ENCODE measurements at places on chromosomes 6 and 20.
A peak's percentile ranks its signal among the peaks of the same experiment; 100 is the strongest.

GRCh38 chr6:153425536-153425935, 294.5 kb upstream of the RGS17 start:
- H3K36me3 ChIP-seq, result no peaks in the 10 kb centered on the region
- no peaks in the 10 kb centered on the region for H3K27me3 ChIP-seq
- H3K4me1 ChIP-seq, result no peaks in the 10 kb centered on the region

DNA sequence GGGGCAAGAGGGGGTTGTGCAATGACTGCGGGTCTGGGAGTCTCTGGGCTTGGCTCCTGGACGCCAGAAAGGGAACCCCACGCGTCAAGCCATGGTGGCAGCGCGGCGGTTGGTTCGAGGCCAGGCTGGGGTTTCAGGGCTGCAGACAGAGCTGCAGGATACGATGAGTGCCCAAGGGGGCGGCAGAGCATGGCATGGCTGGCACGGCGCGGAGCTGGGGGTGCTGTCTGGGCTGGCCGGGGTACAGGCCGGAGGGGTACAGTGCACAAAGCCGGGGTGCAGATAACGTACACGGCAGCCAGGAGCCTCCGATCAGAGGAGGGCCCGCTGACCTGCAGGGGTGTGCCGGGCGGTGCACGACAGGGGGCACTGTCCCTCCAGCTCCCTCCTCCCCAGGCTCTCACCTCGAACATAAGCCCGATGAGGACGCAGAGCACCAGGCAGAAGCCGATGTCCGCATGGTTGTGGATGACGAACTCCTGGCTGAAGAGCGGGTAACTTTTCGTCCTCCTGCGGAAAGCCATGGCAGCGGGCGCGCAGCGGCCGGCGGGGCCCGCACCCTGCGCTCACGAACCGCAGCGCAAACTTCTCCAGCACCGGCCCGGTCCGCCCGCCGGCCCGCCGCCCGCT, 353 bp downstream of the TRAM2 start:
- no peaks in the 10 kb centered on the region for H3K27me3 ChIP-seq
- H3K4me3 ChIP-seq, result peak overlapping the region; percentile 91
- H3K4me1 ChIP-seq, result peaks cover 51% of the 10 kb centered on the region
- H3K27ac ChIP-seq, result peak overlapping the region; percentile 84
- no peaks in the 10 kb centered on the region for H3K36me3 ChIP-seq

- no peak overlapping the region for H3K4me3 ChIP-seq
- no peaks in the 10 kb centered on the region for H3K27me3 ChIP-seq
- no peak overlapping the region for H3K27ac ChIP-seq
These were observed 8.9 kb downstream of the CYP21A2 start for GRCh38 chr6:32047084-32047478.

DNA sequence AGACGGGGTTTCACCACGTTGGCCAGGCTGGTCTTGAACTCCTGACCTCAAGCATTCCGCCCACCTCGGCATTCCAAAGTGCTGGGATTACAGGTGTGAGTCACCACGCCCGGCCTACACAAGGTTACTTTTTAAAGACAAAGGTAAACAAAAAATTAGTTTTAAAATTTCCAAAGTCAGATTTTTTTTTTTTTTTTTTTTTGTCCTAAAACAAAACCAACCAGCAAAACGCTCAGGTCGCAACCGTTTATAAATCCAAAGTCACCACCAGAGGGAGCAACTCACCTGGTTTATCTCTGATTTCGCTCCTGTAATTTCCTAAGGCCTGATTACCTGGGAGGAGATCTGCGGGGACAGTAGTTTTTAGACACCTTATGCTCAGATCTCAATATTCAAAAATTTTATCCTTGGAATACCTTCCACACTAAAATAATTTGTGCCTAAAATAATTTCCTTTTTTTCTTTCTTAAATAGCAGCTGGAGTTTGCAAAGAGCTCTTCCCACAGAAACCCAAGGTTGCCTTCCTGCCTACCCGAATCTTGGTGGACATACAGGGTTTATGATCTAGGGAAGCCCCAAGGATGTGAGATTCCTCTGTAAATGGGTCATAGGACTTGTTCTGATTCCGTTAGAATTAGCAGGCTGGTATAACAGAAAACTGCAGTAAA, 19.8 kb upstream of the TREM1 start:
- H3K27ac ChIP-seq, result no peak overlapping the region
- DNase-seq, result no peak
- H3K27me3 ChIP-seq, result no peaks in the 10 kb centered on the region
- no peaks in the 10 kb centered on the region for H3K4me1 ChIP-seq
- no peaks in the 10 kb centered on the region for H3K36me3 ChIP-seq

DNA sequence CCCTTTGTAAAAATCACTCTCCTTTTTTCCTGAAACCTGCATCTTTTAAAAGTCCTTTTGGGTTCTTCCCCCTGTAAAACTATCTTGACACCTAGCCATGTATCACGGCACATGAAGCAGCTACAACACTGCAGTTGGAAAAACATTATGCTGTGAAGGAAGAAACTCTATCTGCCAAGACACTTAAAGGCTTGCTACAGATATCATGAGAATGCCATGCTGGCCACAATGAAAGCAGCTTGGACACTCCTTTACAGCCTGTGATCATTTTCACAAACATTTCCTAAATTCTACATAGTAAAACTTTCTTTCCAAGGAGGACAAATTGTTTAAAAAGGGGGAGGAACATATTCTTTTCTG, 31.8 kb downstream of the CNKSR3 start:
- peak overlapping the region; percentile 27 for H3K4me3 ChIP-seq
- no peaks in the 10 kb centered on the region for H3K36me3 ChIP-seq
- H3K27me3 ChIP-seq, result no peaks in the 10 kb centered on the region
- H3K4me1 ChIP-seq, result peaks cover 35% of the 10 kb centered on the region
- DNase-seq, result no peak
- H3K27ac ChIP-seq, result peak overlapping the region; percentile 69

GRCh38 chr6:119346450-119346849, 3.1 kb downstream of the MAN1A1 start:
- no peaks in the 10 kb centered on the region for H3K36me3 ChIP-seq
- peak overlapping the region; percentile 98 for H3K4me3 ChIP-seq
- peaks cover 17% of the 10 kb centered on the region for H3K4me1 ChIP-seq
- no peaks in the 10 kb centered on the region for H3K27me3 ChIP-seq
- peak overlapping the region; percentile 98 for H3K27ac ChIP-seq
- DNase-seq, result no peak

GRCh38 chr6:105163183-105163582, 16.6 kb downstream of the POPDC3 start:
- DNase-seq, result no peak
- H3K4me1 ChIP-seq, result no peaks in the 10 kb centered on the region
- H3K36me3 ChIP-seq, result no peaks in the 10 kb centered on the region
- H3K27ac ChIP-seq, result no peak overlapping the region

- no peaks in the 10 kb centered on the region for H3K36me3 ChIP-seq
- no peak overlapping the region for H3K27ac ChIP-seq
- DNase-seq, result no peak
- no peaks in the 10 kb centered on the region for H3K4me1 ChIP-seq
These were observed 30.8 kb upstream of the HLA-DOA start for GRCh38 chr6:33040157-33040556.

DNA sequence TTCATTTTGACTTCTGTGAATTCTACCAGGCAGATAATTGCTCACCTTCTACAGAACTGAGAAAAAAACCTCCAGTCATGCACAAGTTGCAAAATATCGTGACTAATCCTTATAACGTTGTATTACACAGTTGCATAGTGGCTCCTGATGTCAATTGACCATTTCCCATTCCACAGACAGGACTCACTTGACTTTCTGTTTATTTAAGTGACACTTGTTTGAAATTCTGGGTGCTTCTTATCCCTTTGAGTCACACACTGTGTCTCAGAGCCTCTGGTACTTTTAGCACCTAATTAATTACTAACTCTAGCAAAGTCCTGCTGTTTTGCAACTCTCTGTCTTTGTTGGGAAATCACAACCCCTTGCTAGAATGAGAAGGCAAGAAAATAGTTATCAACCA, 16.2 kb upstream of the RSPO3 start:
- H3K27ac ChIP-seq, result no peak overlapping the region
- no peak overlapping the region for H3K4me3 ChIP-seq
- no peak for DNase-seq
- H3K4me1 ChIP-seq, result no peaks in the 10 kb centered on the region
- H3K27me3 ChIP-seq, result no peaks in the 10 kb centered on the region

DNA sequence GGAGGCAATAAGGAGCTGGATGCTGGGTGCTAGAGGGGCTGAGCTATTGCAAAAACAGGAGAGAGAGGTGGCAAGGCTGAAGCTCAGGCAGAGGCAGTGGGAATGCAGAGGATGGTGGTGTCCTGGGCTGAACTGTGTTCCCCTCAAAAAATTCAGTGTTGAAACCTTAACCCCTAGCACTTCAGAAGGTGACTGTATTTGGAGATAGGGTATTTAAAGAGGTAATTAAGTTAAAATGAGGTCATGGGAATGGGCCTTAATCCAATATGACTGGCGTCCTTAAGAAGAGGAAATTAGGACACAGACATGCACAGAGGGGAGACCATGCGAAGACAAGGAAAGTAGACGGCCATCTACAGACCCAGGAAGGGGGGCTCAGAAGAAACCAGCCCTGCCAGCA, 11.5 kb upstream of the MMP9 start:
- no peaks in the 10 kb centered on the region for H3K27me3 ChIP-seq
- DNase-seq, result no peak
- H3K27ac ChIP-seq, result no peak overlapping the region
- H3K36me3 ChIP-seq, result no peaks in the 10 kb centered on the region
- no peaks in the 10 kb centered on the region for H3K4me1 ChIP-seq

GRCh38 chr20:46646659-46647380, 4.4 kb downstream of the SLC13A3 start:
- DNase-seq, result no peak
- peaks cover 3% of the 10 kb centered on the region for H3K27me3 ChIP-seq
- H3K27ac ChIP-seq, result no peak overlapping the region
- no peaks in the 10 kb centered on the region for H3K36me3 ChIP-seq
- no peak overlapping the region for H3K4me3 ChIP-seq

DNA sequence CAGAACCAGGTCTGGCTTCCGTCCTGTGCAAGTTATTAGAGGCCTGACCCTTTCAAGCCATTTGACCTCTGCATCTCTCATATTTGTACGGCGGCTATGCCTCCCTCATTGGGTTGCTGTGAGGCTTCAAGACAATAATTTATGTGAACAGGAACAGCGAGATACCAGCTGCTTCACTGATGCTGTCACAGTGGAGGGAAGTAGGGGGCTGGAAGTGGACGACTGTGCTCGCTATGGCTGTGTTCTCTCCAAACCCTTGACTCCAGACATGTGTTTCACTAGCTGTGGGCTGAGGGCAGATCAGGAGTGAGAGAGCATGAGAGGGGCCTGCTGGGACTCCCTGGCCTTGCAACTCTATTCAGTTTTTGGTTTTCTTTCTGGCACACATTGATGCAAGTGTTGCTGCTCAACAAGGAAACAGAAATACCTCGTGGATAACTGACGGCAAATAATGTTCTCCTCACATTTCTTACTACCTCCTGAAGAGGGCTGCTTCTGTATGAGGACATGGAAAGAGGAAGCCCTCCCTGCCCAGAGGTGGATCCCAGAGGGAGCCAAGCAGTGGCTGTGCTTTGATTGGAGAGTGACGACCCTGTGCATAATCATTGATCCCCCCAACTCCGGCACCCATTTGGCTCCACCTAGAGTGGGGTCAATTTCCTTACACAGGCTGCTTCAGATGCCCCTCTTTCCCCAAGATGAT, 34.7 kb upstream of the SCP2D1 start:
- no peak overlapping the region for H3K4me3 ChIP-seq
- H3K27ac ChIP-seq, result no peak overlapping the region
- no peaks in the 10 kb centered on the region for H3K4me1 ChIP-seq
- DNase-seq, result no peak

DNA sequence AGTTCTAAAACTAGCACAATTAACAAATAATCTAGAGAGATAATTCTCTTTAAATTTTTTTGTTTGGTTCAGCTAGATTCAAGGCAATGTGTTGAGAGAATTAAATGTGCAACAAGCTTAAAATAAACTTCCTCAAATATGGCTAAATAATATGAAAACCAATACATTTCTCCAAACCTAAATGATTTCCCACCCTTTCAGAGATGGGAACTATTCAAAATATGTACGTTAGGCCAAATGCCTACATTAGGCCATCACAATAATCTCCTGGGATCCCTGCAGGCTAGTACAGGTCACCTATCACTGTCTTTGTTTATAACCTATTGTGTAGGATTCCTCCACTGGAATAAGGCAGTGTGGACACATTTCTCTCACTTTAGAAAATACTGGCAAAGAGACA, 1.7 kb downstream of the FAXC start:
- no peak for DNase-seq
- peaks cover 7% of the 10 kb centered on the region for H3K4me1 ChIP-seq
- no peak overlapping the region for H3K4me3 ChIP-seq
- no peak overlapping the region for H3K27ac ChIP-seq
- H3K36me3 ChIP-seq, result no peaks in the 10 kb centered on the region
- no peaks in the 10 kb centered on the region for H3K27me3 ChIP-seq

Data from thoracic aorta (tissue), 2 donors.